ENCODE measurements at places on chromosomes 5 and 9.

DNA sequence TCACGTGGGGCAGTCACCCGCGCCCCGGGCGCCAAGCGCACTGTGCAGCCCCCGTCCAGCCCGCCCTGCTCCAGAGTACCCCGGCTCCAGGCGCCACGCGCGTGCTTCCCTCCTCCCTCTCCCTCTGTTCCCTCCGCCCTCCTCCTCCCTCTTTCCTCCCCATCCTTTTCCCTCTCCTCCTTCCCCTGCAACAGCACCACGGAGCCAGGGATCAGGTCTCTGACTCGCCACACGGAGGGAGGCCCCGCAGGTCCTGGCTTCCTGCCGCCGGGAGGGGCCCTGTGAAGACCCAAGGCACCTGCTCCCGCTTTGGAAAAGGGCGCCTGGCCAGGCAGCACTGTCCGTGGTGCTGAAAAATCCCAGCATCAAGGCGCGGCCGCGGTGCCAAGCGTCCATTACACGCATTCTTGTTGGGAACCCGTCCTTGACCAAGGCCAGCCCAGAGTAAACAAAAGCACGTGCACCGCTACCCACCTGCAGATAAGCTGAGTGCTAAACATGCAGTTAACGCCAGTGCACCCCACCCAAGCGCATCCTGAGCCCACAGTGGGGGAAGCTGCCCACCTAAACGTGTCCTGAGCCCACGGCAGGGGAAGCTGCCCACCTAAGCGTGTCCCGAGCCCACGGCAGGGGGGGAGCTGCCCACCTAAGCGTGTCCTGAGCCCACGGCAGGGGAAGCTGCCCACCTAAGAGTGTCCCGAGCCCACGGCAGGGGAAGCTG lies 21.7 kb downstream of the SLC6A18 start:
- no peak for DNase-seq

GRCh38 chr9:36985061-36985768 lies 48.9 kb downstream of the PAX5 start:
- no peak for DNase-seq

DNA sequence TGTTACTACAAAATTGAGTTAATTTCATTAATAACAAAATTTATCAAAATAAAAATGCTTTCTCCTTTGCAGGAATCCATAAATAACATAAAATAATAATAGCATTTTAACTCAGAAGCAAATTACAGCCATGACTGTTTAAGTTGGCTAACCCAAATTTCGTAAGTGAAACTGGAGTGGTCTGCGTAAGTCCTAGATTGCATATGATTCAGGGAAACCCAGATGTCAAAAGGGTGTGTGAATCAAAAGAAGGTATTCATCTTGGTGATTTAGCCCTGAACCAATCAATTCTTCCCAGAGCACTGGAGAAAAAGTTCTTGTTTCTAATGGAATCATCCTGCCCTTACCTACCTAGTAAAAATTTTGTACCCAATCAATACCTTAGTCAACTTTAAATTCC lies 547.6 kb downstream of the RAB3C start:
- no peak for DNase-seq

- no peak for DNase-seq
These were observed 23.1 kb upstream of the SHB start for GRCh38 chr9:38092200-38092524.

- no peak for DNase-seq
These were observed 63.8 kb downstream of the RNF38 start for GRCh38 chr9:36336131-36336907.

GRCh38 chr9:128124451-128124850 lies 3.1 kb downstream of the PTGES2 start:
- DNase-seq, result no peak

DNA sequence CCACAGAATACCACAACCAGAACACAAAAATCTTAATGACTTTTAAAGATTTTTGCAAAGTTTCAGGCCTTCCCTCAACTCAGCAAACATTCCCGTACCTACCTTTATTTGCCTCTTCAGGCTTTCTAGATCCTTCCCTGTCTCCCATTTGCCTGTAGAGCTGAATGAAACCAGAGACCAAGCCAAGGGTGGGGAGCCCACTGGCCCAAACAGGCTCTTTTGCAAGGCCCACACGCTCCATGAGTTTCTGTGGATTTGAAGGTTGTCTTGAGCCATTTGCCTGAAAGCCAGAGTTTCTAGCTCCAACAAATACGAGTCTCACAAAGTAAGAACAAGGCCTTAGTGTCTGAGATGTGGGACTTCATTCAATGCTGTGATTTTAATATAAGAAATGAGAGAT lies 107.8 kb downstream of the GAS1 start:
- no peak for DNase-seq
